ENCODE measurements at places on chromosomes 1 and 21. TPM values are rescaled to one million over a fixed set of nuclear protein-coding genes. Genes with fewer than 3 reads are reported as not detected.

The TMPRSS15 gene
- not detected for total RNA-seq

The CYP4B1 gene
- 0.28 TPM for total RNA-seq

The SASS6 gene
- total RNA-seq: 5.4 TPM

The CLDN17 gene
- total RNA-seq: not detected

The CLDN14 gene
- total RNA-seq: 0.85 TPM

The LORICRIN gene
- total RNA-seq: not detected

The AADACL3 gene
- total RNA-seq: not detected

The ALPL gene
- total RNA-seq: 13.2 TPM

The SPRR2B gene
- not detected for total RNA-seq

The C1orf226 gene
- 0.56 TPM for total RNA-seq

The SPRR2E gene
- total RNA-seq: not detected

The HORMAD1 gene
- total RNA-seq: 0.19 TPM

The KCNK2 gene
- total RNA-seq: 5.1 TPM

The MEX3A gene
- total RNA-seq: 1.2 TPM

The S100A12 gene
- total RNA-seq: not detected

The TNNT2 gene
- not detected for total RNA-seq

The BSND gene
- total RNA-seq: not detected

The CD2 gene
- total RNA-seq: not detected

The RIMS3 gene
- total RNA-seq: 0.85 TPM

The SFN gene
- total RNA-seq: 2.7 TPM

The URB2 gene
- 7.6 TPM for total RNA-seq

The TRABD2B gene
- total RNA-seq: 0.28 TPM

The HSF2BP gene
- total RNA-seq: 0.96 TPM

The TMEM125 gene
- under 0.01 TPM for total RNA-seq

The CFHR1 gene
- total RNA-seq: 0.19 TPM

The CRABP2 gene
- total RNA-seq: 8.1 TPM

The OR2L8 gene
- not detected for total RNA-seq

The F13B gene
- total RNA-seq: under 0.01 TPM

The DNM3 gene
- total RNA-seq: 0.77 TPM

The AGT gene
- total RNA-seq: 0.19 TPM

The SPRR1A gene
- total RNA-seq: not detected

The FCRLB gene
- 3.1 TPM for total RNA-seq

The CD1E gene
- not detected for total RNA-seq

The GJC2 gene
- total RNA-seq: 2.7 TPM

The RYR2 gene
- not detected for total RNA-seq

The S100A5 gene
- total RNA-seq: not detected

The PLEKHN1 gene
- total RNA-seq: 0.28 TPM

The TEX38 gene
- not detected for total RNA-seq

The USH2A gene
- not detected for total RNA-seq

The RHEX gene
- total RNA-seq: not detected

The CASQ2 gene
- under 0.01 TPM for total RNA-seq

The C1orf116 gene
- not detected for total RNA-seq

The KCNJ9 gene
- total RNA-seq: not detected

Measured in regular cardiac myocyte (primary cell).